ENCODE measurements at places on chromosomes 6 and 20.

GRCh38 chr6:99219788-99220187 is 129.7 kb downstream of the FAXC start:
- DNase-seq: no peak

- no peak for DNase-seq
These were observed 130.1 kb upstream of the ASCC3 start for GRCh38 chr6:101011186-101011585.

DNA sequence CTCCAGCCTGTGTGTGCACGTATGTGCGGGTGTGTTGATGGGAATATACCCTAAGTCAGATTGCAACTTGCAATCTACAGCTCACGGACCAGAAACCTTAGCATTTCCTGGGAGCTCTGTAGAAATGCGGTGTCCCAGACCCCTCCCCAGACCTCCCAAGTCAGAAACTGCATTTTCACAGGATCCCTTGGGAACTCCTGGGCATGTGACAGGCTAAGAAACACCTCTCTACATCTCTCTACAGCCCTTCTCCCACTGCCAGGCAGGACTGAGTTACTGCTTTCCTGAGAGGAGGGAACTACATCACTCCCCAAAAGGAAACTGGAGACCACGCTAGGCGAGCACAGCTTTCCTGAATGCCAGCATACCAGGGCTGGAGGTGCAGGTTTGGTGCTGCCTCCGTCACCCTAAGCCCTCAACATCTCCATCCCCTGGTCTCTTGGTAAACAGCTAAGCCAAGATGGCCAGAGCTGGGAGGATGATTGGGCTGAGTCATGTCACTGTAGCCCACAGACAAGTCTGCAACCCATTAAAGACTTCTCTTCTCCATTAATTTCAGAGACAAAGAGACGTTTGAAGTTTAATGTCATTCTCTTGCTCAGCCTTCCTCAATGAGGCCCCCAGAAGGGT is 194.4 kb downstream of the BMP7 start:
- DNase-seq: no peak

DNA sequence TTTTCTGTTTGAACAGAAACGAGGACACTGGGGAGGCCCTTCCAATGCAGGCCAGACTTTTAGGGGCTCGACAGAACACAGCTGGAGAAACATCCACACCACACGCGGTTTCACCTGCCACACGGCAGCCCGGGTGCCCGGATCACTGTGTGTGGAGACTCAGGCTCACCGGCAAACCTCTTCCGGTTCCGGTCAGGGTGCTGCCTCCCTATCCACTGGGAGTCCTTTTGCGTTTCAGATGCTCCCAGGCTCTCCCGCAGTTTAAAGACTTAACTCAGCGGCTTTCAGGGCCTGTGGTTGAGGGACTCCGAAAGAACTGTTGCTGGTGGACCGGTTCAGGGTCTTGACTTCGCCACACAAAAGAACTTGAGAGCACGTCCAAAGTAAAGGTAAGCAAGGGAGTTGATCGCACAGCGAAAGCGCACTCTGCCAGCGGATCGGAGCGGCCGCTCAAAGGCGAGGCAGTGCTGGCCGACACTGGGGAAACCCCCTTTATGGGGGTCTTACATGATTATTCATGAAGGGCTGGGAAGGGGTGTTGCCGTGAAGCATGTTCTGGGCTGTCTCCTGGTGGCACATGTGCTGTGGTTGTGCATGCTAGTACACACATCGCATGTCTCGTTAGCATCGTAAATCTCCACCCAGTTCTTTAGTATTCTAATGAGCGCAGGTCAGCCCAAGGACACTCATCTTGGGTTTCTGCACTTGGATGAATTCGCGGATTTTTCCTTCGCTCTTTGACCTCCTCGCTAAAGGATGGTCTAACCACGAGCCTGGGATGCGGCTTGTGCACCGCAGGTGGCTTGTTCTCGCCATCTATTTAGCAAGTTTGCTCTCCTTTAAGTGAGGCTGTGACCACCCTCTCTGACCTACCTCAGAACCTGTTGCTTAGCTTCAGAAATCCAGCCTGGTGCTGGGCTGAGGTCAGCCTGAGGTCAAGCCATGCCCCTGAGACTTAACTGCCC is 180.3 kb downstream of the CDH26 start:
- DNase-seq: no peak

GRCh38 chr6:3773678-3774298 is 22.3 kb upstream of the PXDC1 start:
- no peak for DNase-seq

- no peak for DNase-seq
These were observed 39.1 kb downstream of the TMX4 start for GRCh38 chr20:7980332-7981046.

GRCh38 chr6:167448378-167448777 is 123.5 kb downstream of the TTLL2 start:
- DNase-seq: no peak
